ENCODE measurements at places on chromosomes 6 and 20.

DNA sequence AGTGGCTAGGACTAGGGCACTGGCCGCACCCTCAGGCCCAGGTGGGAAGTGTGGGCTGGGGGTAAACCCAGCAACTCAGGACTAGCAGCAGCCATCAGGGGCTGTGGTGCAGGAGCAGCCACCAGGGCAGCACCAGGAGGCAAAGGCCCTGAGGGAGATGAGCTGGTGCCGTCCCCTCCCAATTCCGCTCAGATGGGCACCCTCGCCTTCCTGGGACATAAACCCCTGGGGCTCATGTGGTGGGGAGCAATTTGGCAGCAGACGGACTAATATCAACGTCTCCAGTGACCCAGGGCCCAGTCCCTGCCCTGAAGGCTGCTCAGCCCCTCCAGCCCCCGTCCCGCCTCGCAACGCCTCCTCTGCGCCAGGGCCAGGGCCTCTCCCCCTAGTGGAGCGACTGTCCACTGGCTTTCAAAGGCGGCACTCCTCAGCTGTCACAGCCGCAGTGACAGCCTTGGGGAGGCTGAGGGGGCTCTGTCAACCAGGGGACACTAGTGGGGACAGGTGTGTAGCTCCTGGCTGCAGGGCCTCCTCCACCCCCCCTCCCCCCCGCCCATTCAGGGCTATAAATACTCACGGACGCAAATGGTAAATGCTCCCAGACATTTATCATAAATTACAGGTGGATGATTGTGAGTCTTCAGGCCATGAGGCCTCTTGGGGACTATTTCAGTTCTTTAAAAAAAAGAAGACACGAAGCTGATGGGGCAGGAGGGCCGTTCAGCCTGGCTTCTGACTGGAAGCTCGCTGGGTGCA is 349.9 kb downstream of the ZFAND3 start:
- DNase-seq: no peak

DNA sequence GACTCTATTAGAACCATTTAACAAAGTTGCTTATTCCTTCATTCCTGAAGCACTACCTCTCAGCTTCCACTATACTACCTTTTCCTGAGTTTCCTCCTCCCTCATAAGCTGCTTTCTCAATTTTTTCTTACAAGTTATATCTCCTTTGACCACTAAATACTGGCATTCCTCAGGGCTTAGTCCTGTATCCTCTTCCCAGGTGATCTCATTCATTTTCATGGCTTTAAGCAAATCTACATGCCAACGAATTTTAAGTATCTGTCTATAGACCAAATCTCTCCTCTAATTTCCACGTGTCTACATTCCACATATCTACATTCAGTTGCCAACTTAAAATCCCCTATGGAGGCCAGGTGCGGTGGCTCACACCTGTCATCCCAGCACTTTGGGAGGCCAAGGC is 134.7 kb downstream of the BTBD9 start:
- DNase-seq: no peak

GRCh38 chr6:3233321-3233720 is 5.9 kb upstream of the TUBB2B start:
- no peak for DNase-seq

DNA sequence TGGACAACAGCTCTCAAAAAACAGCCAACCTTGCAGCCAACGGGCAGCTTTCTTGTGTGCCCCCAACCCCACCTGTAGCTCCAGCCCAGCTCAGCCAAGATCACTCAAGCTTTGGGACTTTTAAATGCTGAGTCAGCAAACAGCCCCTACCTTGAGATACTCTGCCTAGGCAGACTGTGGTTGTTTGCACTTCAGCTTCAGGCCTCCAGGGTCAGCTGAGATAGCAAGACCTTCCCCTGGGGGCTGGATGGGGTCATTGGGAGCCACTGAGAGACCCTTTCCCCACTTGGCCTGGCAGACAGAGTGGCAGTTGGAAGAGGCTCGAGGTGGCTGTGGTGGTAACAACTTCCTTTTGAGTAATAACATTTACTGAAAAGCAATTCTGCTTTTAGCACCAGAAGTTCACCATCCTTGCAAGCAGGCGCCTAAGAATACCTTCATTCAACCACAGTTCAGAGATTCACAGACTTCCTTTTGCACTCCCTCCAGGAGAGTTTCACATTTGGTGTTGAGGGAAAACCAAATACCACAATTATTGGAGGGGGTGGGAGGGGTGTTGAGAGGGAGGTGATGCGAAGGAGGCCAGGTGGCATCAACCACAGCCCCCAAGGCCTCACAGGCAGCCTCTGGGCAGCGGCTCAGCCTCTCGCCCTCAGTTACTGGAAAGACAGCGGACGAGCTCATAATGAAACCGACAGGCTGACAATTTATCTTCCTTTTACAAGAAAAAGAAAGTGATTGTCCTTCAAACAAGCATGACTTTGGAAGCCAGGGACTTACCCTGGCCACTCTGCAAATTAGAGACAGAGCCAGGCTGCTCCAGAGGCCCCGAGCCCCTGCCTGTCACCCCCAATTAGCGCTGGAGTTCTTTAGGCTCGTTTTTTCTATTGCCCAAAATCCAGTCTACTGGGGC is 148.1 kb downstream of the CEBPB start:
- DNase-seq: no peak

- DNase-seq: no peak
These were observed 14.0 kb upstream of the RUNX2 start for GRCh38 chr6:45314146-45314545.

DNA sequence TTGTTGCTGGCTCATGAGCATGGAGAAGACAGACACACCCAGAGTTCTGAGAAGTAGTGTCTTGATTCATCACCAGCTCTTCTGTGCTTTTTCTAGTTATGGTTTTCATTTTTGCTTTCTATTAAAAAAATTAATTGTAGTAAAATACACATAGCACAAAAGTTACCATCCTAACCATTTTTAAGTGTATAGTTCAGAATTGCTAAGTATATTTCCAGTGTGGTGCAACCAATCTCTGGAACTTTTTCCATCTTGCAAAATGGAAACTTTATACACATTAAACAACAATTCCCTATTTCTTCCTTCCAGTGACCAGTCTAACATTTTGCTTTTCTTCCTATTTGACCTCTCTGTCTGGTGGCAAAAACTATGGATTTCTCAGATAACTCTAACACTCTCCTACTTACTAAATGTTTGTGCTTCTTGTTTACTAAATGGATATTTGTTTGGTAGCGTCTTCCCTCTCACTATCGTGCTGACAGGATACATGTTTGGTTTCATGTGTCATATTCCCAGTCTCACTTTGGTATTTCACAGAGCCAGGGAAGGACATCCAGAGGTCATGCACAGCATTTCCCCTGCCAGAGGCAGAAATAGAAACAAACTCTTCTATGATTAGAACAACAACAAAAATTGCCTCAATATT is 40.6 kb downstream of the TXLNB start:
- no peak for DNase-seq

GRCh38 chr6:33215271-33216116 is 7.2 kb downstream of the RING1 start:
- no peak for DNase-seq

DNA sequence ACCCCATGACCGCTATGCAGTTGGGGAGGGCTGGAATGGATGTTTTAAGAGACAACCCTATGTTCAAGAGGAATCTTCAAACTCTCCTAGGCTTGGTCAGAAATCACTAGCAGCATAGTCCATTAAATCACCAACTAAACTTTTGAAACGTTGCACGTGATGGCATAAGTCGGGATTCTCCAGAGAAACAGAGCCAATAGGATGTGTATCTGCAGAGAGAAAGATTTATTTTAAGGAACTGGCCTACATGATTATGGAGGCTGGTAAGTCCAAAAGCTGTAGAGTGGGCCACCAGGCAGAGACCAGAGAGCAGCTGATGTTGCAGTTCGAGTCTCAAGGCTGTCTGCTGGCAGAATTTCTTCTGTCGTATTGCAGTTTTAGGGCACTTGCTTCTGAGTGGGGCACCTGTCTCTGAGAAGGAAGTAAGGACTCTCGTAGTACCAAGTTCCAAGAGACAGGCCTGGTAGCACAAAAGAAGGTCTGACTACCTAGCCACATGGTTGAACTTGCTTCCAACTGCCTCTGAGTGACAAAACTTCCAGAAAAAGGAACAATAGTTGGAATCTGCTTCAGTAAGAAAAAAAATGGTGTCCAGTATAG is 11.9 kb upstream of the IFNGR1 start:
- no peak for DNase-seq

DNA sequence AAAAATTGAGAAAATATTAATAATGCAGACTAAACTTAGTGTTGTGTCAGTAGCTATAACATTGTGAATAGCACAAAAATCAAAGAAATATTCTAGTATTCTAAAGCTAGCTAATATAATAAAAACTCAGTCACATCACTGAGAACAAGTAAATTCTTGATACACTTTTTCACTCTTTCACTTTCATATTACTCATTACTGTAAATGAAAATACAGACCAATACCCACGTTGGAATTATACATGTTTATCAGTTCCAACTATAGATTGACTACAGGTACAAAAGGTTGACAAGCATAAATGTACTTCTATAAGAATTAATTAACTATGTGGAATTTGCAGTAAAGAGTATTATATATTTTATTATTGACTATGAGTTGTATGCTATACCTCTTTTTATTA is 1043.4 kb upstream of the FLRT3 start:
- no peak for DNase-seq

- no peak for DNase-seq
These were observed 176.9 kb downstream of the MTFR2 start for GRCh38 chr6:136073216-136073615.
